Uterus (tissue), 4 donors: ENCODE measurements at places on chromosomes 12 and 14.

GRCh38 chr14:98906123-98906995 lies 365.6 kb downstream of the BCL11B start:
- no peak for DNase-seq

DNA sequence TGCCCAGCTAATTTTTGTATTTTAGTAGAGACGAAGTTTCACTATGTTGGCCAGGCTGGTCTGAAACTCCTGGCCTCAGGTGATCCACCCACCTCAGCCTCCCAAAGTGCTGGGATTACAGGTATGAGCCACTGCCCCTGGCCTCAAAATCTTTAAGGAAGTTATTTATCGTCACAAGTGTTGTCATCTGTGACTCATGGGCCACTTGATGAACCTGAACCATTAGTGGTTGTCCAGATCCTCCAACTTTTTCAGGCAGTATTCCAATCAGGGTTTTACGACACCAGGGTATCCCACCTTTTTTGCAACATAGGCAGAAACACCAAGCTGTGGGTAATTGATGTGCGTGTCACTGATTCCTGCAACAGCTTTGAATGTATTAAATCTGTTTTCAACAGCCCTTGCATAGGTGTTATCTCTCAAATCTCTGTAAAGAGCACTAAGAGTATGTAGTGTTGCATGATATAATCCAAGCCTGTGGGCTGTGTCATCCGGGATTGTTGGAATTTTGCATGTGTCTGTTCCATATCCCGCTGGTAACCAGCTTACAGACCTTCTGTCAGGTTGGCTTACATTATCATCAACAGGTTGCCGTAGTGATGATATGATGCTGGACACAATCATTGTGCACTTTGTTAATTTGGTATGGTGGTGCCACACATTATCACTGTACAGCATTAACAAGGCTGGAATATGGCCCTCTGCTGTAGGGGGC lies 79.3 kb upstream of the SCN8A start:
- DNase-seq: no peak

DNA sequence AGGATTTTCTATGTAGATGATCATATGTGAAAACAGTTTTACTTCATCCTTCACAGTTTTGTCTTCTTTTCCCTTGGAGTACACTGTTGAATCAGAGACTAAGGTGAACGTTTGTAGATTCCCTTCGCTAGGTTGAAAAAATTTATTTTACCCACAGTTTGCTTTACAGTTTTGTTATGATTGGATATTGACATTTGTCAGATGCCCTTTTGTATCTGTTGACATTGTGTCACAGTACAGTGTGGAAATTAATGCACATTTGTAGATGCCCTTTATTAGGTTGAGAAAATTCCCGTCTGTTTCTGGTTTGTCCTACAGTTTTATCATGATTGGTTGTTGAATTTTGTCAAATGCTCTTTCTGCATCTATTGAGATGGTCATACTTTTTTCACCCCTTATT lies 13.3 kb downstream of the G2E3 start:
- no peak for DNase-seq

GRCh38 chr12:49798934-49799333 lies 29.3 kb downstream of the NCKAP5L start:
- no peak for DNase-seq

DNA sequence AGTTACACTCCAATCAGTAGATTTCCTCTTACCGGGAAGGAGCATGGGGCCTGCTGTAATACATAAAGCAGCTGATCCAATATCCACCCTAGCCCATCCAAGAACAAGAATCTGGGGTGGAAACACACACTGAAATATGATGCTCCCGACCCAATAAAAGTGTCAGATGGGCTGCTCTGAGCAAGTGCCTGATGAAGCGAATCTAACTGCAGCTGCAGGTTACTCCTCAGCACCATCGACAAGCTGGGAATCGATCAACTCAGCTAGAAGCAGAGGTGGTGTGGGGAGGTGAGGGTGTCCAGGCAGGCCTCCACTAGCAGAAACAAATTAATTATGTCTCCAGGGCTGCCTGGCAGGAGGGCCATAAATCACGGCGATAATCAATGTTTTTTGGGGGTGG lies 64.0 kb upstream of the WSCD2 start:
- DNase-seq: no peak

- DNase-seq: no peak
These were observed 235.7 kb downstream of the TTC8 start for GRCh38 chr14:89060191-89060590.

DNA sequence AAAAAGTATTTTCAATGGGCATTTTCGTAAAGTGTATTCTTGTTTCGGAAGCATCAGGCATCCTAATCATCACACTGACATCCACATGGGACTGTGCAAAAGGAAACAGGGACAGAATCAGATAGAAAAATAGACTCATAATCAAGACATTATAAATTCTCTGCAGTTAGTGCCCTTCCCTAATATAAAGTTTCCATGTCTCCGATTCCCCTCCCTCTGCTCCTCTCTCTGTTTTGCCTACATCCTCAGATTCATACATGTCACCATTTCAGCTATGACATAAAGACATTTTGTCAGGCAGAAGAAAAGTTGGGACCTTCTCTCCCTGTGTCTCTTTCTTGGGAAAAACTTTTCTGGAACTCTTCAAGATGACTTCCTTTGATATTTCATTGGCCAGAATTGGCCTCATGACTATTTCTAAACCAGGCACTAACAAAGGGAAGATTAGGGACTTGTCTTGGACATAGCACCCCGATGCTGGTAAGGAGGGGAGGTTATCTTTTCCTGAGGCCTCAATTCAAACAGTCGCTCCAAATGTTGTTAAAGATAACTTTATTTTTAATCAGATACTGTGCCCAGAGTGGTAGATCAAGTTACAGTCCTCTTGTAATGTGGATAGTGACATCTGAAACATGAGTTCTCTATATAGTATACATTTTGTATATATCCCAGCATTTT lies 212.1 kb upstream of the BTG1 start:
- DNase-seq: no peak

DNA sequence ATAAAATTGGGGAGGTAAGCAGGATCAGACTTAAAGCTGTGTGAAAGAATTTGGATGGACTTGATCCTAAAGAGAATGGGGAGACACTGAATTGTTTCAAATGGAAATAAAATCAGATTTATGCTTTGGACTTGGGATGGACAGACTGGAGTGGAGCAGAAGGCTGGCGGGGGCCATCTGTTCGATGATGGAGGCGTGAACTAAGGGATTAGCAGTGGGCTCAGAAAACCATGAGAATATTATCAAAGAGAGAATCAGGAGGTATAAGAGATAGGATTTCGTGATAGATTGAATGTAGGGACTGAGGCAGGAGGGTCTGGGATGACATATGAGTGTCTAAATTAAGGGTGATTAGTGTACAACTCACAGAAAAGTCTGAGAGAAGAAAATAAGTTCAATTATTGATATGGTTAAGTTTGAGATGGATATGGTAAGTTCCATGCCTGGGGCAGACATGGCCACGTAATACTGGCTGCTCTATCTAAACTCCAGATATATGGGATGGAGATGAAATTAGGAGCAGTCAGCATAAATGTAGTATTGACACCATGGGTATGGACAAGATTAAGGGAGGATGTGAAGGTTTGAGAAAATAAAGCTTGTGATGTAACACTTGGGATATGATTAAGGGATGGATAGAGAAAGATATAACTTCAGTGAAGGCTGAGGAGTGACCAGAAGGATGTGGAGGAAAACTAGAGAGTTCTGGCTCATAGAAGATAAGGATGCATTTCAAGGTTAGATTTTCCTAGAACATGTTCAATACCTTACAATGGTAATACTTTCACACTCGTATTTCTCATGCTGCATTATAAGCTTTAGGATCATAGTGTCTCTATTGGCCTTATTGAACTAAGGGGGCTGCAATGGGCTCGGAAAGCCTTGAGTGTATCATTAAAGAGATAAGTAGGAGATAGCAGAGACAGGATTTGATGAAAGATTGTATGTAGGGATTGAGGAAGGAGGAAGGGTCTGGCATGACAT lies 1.0 kb upstream of the TSSK4 start:
- no peak for DNase-seq

- no peak for DNase-seq
These were observed 1.4 kb upstream of the PWP1 start for GRCh38 chr12:107684029-107684795.

DNA sequence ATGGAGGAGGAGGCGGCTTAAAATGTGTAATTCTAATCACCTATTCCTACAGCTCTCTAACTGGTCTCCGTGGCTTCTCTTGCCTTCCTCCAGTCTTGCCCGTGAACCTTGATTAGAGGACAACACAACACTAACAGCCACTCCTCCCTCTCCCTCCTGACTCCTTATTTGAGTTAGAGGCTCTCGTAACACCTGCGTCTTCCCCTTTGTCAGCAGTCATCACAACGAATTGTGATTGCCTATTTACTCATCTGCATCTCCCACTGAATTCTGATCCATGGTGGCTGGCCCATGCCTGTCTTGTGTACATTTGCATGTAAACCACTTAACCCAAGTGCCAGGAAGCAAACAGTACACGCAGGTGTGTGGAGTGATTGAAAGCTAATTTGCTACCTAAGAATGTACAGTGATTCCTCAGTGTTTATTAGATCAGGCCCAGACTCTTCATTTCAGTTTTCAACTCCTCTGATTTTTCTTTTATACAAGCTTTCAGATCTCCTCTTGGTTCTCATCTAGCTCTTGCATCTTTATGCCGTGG lies 154.5 kb downstream of the MON2 start:
- no peak for DNase-seq

GRCh38 chr12:7542046-7542445 lies 38.5 kb upstream of the CD163 start:
- no peak for DNase-seq

GRCh38 chr12:44654646-44655639 lies 221.2 kb downstream of the NELL2 start:
- DNase-seq: no peak

DNA sequence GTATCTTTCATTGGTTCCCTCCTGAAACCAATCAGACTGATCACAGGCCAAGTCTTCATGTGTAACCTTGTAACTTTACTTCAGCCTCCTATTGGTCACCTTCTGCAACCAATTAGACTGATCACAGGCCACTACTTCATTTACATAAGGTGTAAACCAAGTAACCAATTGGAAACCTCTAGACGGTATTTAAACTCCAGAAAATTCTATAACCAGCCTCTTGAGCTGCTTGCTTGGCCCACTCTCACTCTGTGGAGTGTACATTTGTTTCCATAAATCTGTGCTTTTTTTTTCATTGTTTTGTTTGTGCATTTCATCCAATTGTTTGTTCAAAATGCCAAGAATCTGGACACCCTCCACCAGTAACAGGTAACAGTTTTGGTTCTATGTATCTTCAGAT lies 47.5 kb downstream of the EIF2S3B start:
- DNase-seq: no peak

GRCh38 chr12:56461235-56462159 lies 6.9 kb upstream of the SPRYD4 start:
- DNase-seq: no peak

DNA sequence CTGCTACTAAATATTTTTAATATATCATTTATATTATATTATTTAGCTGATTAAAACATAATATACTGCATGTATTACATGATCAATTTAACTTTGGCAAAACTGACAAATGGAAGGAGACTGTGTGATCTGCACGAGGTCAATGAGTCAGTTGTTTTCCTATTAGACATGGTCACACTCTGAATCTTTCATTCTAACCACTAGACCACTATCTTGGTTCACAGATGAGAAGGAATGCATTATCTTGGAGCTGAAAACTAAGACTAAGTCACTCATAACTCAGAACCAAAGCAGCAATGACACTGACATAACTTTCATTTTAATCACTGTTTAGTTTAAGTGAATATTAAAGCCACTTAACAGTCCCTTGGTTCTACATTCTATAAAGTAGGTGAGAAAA lies 37.4 kb downstream of the GNPTAB start:
- DNase-seq: no peak

- DNase-seq: no peak
These were observed 7.5 kb downstream of the CCDC88C start for GRCh38 chr14:91409928-91410718.

GRCh38 chr14:68592948-68593556 lies 199.8 kb downstream of the ZFP36L1 start:
- peak; percentile 24 for DNase-seq

DNA sequence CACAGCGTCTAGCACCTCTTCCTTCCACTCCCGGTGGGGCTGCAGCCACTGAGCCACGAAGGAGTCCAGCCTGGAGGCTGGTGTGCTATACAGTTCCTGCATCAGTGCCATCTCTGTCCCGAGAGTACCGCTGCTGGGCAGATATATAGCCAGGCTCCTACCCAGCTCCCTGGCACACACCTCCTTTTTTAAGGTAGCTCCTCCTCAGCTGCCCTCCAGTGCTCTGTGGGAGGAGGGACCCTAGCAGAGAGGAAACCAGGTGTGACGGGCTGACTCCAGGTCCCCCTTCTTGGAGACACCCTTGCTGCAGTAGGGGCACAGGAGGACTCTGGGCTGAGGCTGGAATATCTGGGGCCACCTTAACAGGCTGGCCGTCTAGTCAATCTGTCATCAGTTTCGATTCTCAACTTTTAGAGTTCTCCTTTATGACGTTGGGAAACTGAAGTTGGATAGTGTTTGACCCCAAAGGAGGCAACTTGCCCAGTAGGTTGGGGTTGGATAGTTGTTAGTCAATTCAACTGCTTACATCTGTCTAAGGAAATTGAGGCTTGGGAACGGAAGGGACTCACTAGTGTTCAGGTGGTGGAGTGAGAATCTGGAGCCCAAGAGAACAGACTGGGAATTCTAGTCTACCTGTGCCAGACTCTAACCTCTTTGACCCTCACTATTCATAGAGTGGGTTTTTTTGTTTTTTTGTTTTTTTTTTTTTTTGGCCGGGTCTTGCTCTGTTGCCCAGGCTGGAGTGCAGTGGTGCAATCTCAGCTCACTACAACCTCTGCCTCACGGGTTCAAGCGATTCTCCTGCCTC lies at the start of gene OASL:
Gene OASL, minus strand, starts transcription at position 386 of the 808 bp plus-strand sequence. Its CDS starts 275 bp downstream, at position 111.
- no peak for DNase-seq
